ENCODE measurements at places on chromosomes 3 and 15.

DNA sequence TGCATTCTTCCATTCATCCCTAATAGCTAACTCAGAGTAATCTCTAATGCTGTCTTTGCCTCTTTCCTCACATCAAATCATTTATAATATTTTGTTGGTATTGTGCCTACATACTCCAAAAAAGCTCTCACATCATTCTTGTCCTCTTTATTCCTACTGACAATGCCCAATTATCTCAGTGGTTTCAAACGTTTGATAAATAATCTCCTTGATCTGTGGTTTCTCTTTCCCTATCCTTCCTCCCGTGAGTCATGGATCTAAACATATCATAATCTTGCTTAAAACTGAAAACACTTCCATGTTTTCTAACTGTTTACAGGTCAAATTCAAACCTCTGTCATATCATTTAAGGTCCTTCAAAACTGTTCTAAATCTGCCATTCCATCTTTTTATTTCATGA, 115.1 kb downstream of the CNTN6 start:
- DNase-seq: no peak

GRCh38 chr3:113035387-113035982, 44.7 kb downstream of the GTPBP8 start:
- DNase-seq: peak; percentile 68

- no peak for DNase-seq
Measured at GRCh38 chr3:52185837-52186236, 12.1 kb upstream of the ALAS1 start.

DNA sequence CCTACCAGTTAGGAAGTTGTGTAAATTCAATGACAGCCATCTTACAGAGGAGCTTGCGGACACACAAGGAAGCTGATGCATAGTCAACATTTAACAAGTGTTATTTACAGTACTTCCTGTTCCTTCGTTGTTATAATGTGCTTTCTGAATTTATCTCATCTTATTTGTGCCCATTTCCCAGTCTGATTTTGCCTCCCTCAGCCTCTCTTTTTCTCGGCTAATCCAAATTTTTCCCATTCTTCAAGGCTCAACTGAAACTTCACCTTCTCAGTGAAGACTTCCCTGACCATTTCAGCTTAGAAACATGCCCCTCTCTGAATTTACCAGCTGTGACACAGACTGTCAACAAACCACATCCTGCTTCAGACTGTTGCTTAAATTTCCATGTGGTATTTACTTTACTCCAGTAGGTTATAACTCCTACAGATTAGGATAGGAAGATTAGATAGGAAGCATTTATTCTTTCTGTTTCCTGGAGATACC, 55.7 kb upstream of the CP start:
- DNase-seq: no peak

DNA sequence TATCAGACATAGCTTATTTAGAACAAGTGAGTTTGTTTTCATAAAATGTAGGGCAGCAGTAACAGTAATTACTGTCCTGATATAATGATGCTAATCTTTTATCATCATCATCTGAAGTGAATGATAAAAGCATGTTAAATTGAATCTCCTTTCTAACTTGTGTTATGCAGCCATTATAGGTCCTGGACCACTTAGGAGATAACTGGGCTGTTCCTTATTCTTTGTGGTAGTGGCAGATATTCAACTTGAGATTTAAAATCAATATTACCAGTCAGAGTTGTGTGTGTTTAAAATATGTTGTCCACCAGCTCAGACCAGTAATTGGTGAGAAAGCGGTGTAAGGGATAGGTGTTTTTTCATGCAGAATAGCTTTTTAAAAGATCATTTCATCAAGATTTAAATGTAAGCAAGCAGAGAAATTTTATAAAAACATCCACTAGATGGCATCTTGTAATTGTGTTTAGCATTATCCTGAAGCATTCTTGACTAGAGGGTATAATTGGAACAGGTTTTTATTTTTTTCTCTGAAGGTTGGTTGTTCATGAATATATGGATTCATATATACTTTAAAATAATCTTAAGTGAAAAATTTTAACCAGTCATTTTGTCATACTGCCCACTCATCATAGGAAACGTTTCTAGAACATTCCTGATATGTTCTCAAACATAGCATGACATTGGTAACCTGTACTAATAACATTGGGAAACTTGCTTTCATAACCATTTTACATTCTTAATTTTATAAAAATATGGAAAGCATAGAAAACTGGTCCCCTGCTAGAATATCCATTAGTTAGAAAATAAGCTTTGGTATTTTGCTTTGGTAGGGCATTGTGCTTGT, 153.9 kb downstream of the BBX start:
- DNase-seq: no peak

GRCh38 chr15:100711516-100712021, 109.2 kb downstream of the ASB7 start:
- DNase-seq: no peak

GRCh38 chr3:11385326-11385725, 113.1 kb downstream of the ATG7 start:
- no peak for DNase-seq

DNA sequence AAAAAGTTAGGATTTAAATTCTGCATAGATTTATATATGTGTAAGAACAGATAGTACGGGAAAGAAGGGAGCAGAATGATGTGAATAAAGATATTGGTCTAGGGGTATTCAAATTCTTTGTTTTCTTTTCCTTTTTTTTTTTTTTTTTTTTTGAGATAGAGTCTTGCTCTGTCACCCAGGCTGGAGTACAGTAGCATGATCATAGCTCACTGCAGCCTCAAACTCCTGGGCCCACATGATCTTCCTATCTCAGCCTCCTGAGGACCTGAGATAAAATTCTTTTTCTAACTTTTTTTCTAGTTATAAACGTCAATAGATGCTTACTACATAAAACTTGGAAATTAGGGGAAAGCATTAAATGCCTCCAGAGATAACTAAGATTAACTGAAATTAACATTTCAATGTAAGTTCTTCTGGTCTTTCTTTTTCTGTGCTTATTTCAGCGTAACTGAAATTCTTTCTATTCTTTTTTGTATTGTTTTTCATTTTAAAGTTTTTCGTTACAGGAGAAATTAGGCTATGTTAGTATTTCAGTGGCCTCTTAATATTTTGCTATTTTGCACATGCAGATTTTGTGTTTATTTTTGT, 29.2 kb downstream of the UBE2Q2 start:
- DNase-seq: no peak

DNA sequence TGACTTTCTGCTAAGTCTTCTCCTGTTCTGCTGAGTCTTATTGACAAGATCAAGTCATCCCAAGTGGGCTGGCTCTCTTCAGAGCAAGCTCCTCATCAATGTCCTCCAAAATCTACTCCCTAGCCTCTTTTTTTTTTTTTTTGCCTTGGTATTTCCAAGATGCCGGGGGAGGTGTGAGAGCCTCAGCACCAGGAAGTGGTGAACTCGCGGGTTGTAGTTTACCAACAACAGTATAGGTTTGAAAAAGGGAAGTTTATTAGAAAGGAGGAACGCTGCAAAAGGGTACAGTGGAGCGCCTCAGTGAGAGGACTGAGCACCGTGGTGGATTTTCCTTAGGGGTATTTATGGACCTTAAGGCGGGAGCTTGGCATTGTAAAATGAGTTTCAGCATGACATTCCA, 94.3 kb upstream of the SGO1 start:
- no peak for DNase-seq

GRCh38 chr3:171181907-171182690, 155.6 kb upstream of the SLC2A2 start:
- no peak for DNase-seq

- no peak for DNase-seq
Measured at GRCh38 chr3:4198491-4198890, 104.7 kb upstream of the SETMAR start.

GRCh38 chr3:11807686-11808085, 39.0 kb downstream of the TAMM41 start:
- DNase-seq: no peak

GRCh38 chr3:127459891-127460290, 130.6 kb downstream of the TPRA1 start:
- DNase-seq: no peak

GRCh38 chr3:40044487-40044886, 235.1 kb downstream of the MYRIP start:
- no peak for DNase-seq

DNA sequence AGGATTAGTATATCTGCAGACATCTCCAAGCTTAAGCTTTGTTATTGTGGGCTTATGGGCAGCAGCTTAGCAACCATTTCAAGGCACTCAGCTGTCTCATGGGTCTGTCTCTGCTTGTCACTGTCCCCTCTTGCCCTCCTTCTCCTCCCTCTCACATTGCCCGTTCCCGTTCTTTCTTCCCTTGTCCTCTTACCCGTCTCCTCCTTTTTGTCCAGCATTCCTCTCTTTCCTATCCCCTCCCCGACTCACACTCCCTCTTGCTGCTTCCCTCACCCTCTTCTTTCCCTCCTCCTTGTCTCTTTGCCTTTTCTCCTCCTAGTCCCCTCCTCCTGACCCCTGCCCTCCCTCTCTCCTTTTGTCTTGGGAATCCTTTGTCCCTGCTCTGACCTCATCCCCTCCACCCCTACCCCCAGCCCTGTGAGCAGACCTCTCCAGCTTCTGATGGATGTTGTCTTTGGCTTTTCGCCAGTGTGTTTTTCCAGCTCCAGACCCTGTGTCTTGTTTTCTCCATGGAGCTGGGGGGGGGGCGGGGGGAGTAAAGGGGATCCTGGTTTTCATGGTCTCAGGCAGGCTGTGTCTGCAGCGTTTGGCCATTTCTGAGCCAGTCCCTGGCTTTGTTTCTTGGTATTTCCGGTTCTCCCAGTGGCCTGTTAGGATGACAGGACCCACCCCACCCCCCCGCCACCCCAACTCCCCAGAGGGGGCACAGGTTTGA, 47.9 kb upstream of the TRAK1 start:
- no peak for DNase-seq

GRCh38 chr3:193742628-193743027, 149.6 kb downstream of the OPA1 start:
- no peak for DNase-seq

DNA sequence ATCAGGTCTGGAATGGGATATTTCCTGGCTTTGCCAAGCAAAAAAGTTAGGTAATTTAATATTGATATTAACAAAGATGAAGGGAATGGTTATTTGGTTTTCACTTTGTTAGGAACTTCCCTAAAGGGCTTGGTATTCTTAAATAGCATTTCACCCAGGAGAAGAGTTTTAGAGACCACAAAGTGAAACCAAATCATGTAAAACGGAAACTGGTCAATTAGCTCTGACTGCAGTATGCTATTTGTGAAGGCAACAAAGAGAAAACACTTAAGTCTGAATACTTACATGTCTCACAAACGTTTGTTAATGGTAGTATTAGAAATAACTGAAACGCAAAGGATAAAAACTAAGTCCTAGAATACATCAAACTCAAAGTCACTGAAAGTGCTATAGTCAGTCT, 32.4 kb upstream of the SETMAR start:
- no peak for DNase-seq

- DNase-seq: no peak
Measured at GRCh38 chr3:134309987-134310700, 59.5 kb upstream of the RYK start.

DNA sequence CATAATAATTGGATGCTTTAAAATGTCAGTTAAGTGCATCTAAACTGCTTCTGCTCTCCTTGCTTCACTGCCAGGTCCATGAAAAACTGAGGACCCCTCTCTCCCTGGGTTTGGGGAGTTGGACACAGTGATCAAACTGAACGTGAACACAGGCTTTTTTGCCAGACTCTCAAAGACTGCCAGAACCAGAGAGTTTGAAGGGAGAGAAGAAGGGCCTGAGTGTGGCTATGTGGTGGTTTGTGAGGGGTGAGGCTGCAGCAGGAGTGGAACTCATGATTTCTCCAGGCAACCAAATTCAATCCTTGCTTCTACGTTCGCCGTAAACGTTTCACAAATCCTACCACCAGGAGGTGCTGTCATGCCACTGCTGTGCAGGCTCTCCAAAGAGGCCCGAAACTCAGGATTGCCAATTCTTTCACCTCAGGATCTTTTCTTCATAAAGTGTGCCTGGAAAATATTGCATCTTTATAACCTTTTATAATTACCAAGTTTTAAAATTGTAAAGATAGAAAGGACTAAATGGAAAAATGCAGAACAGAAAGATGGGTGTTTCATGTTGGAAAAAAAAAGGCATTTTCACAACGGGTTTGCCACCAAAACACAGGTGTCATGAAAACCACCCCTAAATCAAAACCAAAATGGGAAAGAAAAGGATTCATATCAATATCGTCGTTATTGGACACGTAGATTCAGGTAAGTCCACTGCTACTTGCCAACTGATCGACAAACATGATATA, 19.7 kb downstream of the TM4SF4 start:
- peak; percentile 77 for DNase-seq

DNA sequence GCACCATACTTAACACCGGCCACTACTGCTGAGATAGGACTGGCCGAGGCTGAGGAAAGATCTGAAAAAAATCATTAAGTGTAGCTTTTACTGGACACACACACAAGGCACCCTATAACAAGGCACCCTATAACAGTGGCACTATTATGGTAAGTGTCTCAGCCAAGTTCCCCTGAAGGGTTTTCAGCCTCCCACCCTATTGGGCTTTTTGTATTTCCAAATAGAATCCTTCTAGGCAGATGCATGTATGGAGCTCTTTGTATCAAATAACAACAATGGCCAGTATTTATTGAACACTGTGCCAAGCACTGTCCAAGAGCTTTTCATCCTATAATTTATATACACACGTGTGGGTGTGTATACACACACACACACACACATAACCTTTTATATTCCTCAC, 6.7 kb upstream of the DNAJA4 start:
- peak; percentile 64 for DNase-seq

DNA sequence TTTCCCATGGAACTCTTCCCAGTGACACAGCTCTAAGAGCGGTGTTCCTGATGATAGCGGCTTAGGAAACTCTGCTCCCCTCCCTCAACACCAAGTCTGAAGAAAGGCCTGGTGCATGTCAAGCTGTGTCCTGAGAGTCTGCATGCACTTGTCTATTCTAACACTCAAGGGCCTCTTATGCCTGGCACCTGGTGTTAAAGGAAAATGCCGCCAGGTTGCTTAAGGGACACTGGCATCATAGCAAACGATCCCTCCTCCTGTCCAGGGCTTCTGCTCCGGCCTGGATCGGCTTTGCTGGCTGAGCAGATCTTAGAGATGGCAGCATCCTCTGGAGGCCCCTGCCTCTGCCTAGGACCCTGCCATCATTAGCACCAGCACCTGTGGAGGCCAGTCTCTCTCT, 121.7 kb downstream of the MEGF11 start:
- no peak for DNase-seq

DNA sequence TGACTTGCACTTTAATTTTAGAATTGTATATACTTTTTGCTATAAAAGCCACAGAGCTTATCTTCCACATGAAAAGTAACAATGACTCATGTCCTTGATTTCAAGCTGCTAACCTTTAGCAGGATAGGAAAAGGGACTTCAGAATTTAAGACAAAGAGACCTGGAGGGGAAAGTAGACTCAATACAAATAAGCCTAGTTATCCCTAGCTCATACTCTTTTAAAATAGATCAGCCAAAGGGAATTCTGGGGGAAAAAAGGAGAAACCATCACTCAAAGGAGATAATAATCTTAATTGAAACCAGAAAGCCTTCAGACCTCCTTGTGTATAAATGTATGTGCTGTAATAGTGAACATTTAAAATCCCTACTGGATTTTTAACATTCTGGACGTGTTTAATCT, 930.3 kb downstream of the NTRK3 start:
- DNase-seq: no peak
